ENCODE measurements at places on chromosomes 2 and 18.

DNA sequence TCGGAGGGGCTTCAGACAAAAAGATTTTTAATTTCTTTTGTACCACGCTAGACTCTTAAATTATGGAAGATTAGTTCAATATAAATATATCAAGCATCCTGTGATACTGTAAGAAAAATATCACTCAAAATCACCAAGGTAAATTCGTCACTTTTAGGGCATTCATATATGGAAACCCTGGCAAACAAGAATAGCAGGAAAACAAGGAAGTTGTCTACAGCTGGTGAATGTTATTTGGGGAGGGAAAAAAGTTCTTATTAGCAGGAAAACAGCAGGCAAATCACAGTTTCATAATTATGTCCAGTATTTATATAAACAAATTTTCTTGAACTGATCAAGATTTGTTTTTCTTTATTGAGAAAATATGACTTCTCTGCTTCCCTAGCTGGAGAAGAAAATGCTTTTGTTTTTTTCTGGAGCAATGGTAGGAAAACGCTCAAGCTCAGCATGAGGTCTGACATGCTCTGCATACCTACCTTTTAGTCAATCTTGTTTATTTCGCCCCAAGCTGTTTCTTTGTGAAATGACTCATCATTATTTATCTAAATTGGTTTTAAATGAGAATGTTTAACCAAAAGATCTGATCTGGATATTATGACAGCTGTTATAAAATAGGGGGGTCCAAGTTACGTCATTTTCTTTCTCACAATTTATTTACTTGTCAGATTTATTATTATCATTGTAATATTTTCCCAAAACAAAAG is 14.7 kb downstream of the LINC00305 start:
- DNase-seq: no peak

DNA sequence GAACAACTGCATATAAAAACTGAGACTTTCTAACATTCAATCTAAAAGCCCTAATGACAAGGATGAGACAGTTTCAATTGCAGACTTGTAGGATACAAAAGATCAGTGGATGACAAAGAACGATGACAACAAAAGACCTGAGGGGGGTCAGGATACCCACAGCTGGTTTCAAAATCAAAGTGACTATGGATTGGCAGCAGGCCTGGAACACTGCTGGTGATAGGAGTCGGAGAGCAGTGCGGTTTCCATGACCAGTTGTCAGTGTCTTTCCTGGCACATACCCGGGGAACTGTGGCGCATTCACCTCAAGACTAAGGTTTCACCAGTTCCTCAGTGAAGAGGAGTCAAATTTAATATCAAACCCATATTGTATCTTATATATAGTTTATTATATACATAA is 42.0 kb downstream of the EHD3 start:
- DNase-seq: no peak

- no peak for DNase-seq
These were observed 36.5 kb downstream of the RHOB start for GRCh38 chr2:20483194-20483895.

DNA sequence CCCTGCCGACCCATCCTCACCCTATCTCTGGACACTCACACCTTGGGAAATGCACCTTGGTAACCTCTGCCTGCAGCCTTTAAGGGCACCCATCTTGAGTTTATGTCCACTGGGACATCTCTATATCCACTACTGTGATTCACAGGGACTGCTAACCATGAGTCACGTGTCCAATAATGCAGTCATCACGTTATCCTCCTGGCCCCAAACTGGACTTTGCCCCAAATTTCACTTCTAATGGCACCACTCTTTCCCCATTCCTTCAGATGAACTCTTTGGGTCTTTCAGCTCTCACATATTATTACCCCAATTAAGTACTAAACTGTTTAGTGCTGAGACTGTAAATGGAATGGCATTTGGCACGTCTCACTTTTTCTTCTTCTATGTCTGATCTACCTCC is 71.2 kb upstream of the TMEM200C start:
- DNase-seq: no peak

- no peak for DNase-seq
These were observed 54.2 kb downstream of the DDX1 start for GRCh38 chr2:15645720-15646385.

DNA sequence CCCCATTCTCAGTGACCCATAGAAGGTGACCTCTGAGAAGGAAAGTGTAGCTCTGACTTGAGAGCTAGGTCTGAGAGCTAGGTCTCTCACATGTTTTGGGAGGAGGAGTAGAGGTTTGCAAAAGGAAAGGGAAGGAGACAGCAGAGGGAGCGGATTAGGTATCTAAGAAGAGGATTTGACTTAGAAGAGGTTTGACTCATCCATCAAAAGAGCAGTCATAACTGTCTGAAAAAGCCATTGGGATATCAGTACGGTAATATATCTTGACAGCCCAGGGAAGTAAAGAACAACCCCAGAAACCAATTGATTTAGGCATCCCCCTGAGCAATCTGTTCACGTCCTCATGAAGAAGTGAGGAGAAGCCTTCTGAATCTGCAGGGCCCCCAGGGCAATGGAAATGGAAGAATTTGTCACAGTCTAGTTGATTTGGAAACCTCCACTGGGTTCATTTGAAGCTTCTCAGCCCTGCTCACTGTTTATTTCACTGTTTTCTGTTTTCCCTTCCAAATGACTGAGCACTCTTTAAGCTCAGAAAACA is 19.3 kb downstream of the OXER1 start:
- DNase-seq: no peak

DNA sequence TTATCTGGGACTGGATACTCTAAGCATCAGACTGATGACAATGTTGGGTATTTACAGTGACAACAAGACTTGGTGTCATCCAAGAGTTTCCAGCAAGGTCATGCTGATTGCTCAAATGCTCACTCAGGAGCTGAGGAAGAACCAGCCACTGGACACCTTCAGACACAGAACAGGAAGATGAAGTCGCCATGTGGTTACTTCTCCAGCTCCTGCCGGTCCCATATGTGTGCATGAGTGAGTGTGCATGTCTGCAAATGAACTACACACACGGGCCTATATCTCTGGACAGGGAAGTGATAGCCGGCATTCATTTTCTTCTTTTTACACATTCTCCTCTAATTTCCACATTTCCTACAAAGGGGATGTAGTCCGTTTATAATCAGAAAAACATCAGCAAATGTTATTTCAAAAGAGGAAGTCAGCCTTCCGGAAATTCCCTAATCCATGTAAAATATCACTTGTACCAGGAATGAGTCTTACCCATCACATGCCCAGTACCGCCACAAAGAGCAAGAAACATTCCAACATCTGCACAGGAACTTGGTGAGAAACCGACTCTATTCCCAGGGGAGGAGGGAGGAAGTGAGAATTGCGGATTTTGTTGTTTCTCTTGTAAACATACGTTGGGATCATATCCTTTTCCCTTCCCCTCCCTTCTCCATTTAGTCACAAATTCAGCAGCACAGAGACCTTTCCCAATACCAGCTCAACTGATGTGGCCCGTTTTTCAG is 10.8 kb downstream of the RFX8 start:
- no peak for DNase-seq

DNA sequence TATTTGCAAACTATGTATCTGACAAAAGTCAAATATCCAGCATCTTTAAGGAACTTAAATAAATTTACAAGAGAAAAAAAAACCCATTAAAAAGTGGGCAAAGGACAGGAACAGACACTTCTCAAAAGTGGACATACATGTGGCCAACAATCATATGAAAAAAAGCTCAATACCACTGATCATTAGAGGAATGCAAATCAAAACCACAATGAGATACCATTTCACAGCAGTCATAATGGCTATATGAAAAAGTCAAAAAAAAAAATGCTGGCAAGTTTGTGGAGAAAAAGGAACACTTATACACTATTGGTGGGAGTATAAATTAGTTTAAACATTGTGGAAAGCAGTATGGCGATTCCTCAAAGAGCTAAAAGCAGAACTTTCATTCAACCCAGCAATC is 130.3 kb upstream of the LHCGR start:
- DNase-seq: no peak

DNA sequence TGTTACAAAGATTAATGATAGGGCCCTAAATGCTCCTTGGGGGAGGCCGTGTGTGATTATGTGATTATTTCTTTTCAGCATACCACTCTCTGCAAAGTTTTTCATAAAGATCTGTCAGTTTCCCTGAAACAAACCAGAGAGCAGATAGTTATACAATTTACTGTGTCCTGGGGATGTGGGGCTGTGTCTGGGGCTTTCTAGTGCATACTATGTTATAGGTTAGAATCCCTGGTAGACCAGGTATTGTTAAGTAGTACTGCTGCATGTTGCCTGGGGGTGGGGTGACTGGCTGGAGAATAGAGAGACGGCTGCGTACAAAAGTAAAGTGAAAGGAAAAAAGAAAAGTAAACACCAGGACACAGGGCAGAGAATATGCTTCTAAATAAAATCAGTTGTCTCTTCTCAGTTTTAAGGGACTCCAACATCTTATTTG is 3.3 kb upstream of the CCBE1 start:
- no peak for DNase-seq

DNA sequence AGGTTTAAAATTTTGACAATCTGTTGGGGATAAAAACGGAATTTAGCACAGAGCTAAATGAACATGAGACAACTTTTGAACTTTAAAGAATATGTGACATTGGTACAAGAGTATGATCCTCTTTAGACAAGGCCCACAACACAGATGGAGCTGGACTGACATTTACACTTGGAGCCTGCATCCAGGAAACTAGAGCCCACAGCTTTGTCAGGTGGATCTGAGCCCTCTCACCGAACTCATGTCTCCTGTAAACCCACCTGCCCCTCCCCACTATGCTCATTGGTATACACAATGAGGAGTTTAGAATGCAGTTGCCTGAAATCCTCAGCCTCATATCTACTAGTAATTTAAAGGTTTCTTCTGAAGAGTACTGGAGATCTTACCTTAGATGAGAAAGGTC is 22.1 kb upstream of the ACAA2 start:
- DNase-seq: no peak

DNA sequence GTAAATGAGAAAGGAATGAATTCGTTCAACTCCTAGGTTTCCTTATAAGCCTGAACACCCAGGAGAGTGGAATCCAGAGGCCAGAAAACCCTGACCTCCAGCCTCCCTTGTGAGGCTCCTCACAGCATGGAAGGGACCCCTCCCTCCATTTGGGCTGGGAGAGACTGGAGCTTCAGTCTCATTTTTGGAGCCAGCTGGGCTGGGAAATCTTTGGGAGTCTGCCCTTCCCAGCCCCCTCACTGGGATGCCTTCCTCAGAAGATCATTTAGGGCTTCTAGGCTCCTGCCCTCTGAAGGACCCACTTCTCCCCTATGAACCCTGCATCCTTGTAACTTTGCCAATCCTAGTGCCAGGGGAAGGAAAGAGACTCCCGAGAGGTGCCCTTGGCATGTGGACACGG is 346.1 kb downstream of the CYP26B1 start:
- DNase-seq: no peak

- no peak for DNase-seq
These were observed 41.2 kb downstream of the ASAP2 start for GRCh38 chr2:9247786-9248185.

DNA sequence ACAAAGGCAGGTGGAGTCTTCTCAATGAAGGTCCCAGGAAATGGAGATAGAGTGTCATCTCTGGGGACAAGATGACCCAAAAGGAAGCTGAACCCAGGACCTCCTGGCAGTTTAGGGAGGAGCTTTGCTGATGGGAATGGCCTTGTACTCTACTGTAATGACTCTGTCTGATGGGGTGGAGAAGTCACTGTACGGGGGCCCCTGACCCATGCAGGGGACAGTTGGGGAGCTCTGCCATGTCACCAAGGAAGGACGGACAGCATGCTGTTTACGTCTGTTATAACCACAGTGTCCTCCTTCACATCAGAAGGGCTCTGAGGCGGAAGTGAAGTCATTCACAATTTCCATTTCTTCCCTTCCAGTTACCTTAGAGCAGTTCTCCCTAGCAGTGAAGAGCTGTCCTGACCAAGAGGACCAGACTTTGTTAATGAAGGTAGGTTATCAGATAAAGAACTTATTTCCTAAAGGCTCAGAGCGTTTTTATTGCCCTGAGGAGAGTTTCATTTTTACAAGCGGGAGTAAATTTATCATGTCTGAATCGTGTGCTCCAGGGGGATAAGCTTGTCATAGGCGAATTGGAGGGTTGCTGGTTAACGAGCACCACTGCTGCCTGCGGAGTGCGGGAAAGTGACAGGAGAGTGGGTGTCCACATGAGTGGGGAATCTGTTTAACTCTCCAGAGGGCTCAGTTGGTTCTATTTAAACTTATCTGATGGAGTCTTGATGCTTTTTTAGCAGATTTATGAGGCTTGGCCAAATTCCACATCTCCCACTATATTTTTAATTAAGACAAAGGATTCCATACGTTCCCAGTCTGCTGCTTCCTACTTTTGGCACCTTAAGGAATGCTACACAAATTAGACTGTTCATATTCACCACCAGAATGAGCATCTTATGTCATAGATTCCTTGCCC is 71.6 kb upstream of the BCL2L11 start:
- no peak for DNase-seq

GRCh38 chr2:197717863-197718262 is 12.7 kb downstream of the MARS2 start:
- DNase-seq: no peak

GRCh38 chr18:66632756-66633155 is 28.9 kb upstream of the CDH19 start:
- no peak for DNase-seq

DNA sequence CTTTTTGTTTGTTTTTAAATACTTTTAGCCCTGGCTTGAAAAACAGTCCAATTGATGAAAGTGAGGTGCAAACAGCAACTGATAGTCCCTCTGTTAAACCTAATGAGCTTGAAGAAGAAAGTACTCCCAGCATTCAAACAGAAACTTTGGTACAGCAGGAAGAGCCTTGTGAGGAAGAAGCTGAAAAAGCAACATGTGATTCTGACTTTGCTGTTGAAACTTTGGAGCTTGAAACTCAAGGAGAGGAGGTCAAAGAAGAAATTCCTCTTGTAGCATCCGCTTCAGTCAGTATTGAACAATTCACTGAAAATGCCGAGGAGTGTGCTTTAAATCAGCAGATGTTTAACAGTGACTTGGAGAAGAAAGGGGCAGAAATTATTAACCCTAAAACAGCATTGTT is 30.6 kb upstream of the DYSF start:
- no peak for DNase-seq

DNA sequence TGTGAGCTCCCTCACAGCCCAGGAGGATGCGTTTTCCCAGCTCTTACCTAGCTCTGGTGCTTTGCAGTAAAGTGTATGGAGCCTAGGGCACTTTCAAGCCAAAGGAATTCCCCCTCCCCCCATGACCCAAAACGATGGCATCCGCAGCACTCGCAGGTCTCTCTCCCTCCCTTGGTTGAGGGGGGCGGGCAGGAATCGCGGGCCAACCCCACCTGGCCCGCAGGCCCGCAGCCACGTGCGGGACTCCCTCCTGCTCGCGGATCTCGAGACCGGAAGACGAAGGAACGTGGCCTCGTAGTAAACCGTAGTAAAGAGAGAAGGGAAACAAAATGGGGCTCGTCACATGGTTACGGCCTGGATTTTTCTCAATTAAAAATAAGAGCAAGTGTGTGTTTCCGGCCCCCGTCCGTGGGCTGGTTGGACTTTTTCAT is 8.5 kb downstream of the IRS1 start:
- no peak for DNase-seq

DNA sequence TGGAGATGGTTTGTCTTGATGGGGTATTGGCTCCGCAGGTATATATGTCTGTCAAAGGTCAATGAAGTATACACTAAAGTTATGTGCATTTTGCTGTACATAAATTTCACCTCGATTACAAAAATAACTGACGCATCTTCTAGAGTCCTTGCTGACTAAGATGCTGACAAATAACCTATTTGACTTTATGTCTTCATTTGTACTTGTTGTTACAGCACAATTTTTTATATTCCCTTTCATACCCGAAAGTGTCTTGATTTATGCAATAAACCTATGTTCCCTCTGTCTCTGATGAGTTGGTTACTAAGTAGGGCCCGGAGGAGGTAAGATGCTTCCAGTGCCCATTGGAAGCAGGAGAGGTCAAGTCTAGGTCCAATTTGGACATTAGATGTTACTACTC is 93.5 kb downstream of the COPS8 start:
- DNase-seq: no peak
